Activated T-helper 17 cell treated with anti-CD3 and anti-CD28 coated beads, Interleukin-2, amount 50 U/mL, for 72 hours (primary cell): ENCODE measurements at places on chromosomes 6 and 20. TPM values are rescaled to one million over a fixed set of nuclear protein-coding genes. Genes with fewer than 3 reads are reported as not detected.

DNA sequence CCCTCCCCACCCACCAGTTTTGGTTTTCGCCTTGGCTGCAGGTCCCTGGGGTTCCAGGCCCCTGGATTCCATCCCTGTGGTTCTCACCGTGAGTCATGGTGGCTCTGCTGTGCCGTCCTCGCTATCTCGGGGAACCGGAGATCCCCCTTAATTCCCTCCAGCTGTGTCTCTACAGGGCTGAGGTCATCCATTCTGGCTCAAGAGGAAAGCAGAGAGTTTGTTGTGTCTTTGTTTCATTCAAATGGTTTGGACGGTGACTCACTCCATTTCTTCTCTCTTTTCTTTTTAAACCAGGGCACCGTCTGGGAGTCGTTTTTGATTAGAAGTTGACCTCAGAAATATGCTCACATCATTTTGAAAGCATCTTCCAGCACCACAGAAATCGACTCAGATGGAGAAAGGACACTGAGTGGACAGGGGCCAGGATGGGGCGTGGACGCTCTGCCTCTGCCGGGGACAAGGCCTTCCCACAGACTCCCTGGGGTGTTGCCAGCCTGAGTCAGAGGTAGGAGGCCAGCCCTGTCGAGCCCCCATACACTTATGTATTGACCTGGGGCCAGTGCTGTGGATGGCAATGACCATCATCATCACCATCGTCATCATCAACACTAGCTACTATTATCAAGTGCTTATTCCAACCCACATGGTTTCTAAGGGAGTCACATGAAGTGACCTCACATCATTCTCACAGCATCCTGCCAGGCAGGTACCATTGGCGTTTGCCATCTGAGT is 176.2 kb downstream of the NFATC2 start:
- peak; percentile 37 for ATAC-seq

GRCh38 chr6:157813750-157814455 is 9.1 kb upstream of the SNX9 start:
- peak; percentile 37 for ATAC-seq

The UST gene
- 7.5 TPM for total RNA-seq

The TPBG gene
- total RNA-seq: 1.9 TPM

- peak; percentile 30 for ATAC-seq
These were observed 163.2 kb upstream of the TAB2 start for GRCh38 chr6:149154261-149154821.

The SLC52A3 gene
- total RNA-seq: not detected

DNA sequence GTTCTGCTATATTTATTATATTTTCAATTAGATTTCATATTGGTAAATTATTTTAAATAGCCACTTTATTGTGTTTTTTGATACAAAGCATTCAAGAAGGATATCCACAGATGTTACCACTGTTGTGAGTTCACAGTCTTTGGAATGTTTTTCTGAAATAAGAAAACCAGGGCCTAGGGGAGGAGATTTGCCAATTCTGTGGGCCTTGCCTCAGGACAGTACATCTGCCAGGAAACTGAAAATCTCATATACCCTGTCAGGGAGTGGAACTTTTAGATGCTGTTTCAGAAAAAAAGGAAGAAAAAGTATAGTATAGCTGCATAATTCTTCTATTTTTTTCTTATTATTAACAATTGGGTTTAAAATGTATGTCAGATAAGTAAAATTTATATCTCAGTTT is 995.9 kb upstream of the ADGRB3 start:
- ATAC-seq: no peak

DNA sequence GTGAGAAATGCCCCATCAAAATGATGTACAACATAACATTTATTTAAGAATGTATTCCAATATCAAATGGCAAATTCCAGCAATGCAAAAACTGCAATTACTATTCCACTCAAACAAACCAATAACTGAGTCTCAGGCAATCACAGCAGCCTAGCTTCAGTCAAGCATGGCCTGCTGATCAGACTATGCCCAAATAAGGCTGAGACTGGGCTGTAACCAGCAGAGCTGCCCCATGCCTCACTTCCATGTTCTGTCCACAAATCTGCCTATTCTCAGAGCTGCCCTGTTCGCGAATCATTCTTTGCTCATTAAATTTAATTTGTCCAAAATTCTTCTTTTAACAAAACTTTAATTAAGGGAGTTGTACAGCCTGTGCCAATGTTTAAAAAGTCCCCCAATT is 155.4 kb downstream of the FNDC1 start:
- no peak for ATAC-seq

The ANKS1A gene
- 7.7 TPM for total RNA-seq

The IL17F gene
- total RNA-seq: 3,317 TPM

DNA sequence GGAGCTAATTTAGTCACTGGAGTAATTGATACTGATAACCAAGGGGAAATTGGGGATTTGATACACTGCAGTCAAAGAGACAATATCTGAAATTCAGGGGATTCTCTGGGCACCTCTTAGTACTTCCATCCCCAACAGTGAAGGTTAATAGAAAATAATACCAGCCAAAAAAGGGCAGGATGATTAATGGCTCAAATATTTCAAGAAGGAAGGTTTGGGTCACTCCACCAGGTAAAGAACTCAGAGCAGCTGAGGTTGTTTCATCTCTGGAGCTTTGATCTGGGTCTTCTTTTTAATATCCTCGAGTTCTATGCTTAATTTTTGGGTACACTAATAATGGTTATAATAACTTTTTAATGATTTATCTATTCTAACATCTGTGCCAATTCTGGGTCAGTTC is 70.8 kb downstream of the CDKAL1 start:
- ATAC-seq: no peak

- no peak for ATAC-seq
These were observed 51.9 kb downstream of the SNAI1 start for GRCh38 chr20:50034567-50035180.

DNA sequence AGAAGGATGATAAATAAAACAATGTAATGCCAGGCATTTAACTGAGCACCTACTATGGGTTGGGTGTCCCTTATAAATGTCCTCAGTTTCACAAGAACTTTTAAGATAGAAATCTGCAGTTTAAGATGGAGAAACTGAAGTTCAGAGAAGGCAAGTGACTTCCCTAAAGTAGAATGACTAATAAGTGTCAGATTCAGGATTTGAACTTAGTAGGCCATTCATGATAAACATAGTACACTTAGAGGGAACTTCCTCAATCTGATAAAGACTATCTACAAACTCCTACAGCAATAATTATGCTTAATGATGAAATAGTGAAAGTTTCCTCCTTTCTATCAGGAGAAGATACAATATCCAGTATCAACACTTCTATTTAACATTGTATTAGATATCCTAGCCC is 43.9 kb downstream of the NCR2 start:
- no peak for ATAC-seq

GRCh38 chr6:168711666-168712300 is 270.8 kb downstream of the SMOC2 start:
- ATAC-seq: no peak

DNA sequence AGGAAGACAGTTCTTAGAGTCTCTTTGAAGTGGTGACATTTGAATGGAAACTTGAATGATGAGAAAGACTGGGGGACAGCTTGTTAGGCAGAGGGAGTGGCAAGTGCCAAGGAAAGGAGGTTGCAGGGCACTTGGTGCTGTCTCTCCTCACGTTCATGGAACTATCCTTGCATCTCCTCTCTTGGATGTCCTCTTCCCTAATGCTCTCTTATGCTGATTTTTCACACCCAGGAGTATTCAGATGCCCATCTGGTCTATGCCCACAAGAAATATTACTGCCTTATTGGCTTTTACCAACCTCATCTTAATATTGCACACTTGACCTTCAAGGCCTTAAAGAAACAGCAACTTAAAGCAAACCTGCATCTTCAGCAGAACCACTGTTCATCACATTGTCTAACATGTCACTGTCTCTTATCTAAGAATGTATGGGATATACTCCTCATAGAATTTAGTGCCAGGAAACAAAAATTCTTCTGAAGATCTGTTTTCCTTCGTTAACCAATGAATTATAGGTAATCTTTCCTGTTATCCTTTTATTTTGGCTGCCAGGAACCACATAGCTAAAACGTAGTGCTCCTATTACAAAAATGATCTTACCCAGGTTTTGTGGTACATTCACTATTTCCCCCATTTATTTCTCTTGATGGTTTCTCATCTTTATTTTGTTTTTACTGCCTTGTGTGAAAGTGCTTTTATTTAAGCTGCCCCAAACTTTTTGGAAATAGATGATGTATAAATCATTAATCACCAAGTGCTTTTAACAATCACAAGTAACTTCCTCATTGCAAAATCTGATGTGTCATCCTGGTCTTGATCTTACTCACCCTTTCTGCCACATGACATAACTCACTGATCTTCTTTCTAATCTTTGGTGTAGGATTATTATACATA is 12.8 kb downstream of the RGS17 start:
- peak; percentile 63 for ATAC-seq

DNA sequence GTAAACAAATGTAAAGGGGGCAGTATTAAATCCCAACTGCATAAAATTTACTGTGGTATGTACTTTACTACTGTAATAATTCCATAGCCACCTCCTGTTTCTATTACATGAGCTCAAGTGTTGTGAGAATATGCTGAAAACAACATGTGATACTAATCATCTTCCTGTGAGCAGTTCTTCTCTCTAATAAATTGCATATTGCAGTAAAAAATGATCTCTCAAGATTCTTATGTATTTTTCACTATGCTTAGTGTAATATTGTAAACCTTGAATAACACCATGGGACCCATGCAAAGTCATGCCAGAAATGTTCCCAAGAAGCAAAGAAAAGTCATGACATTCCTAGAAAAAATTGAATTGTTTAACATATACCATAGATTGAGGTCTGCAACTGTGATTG is 133.0 kb upstream of the ATXN1 start:
- ATAC-seq: no peak

- no peak for ATAC-seq
These were observed 424.5 kb upstream of the FLRT3 start for GRCh38 chr20:14761903-14762302.

DNA sequence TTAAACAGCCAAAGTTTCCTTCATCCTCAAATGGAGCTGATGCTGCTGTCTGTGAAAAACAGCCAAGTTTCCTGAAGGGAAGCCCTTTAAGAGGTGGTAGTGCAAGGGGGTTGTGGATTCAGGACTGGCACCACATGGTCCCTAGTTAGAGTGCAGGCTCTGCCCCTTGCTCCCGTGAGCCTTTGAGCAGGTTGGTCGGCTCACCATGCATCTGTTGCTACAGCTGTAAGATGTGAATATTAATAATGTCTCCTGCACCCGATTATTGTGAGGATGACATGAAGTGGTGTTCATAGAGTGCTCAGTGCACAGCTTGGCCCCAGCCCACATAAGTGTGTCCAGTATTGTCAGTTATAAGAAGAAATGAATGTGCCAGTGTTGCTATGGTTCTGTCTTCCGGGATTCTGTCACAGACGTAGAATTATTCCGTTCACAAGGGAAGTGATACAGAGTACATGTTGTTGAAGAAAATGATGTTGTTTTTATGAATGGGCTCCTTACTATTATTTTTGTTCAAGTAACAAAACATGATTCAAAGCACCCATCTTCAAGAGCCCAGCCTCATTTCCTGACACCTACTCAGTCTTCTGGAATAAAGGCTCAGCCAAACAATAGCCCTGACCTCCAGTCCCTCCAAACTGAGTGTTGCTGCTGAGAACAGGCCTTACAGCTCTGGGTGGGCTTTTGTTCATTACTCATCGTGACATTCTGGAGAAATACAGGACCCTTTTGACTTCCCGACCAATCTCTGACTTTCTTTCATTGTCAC is 2.9 kb upstream of the PKIG start:
- ATAC-seq: peak; percentile 64

DNA sequence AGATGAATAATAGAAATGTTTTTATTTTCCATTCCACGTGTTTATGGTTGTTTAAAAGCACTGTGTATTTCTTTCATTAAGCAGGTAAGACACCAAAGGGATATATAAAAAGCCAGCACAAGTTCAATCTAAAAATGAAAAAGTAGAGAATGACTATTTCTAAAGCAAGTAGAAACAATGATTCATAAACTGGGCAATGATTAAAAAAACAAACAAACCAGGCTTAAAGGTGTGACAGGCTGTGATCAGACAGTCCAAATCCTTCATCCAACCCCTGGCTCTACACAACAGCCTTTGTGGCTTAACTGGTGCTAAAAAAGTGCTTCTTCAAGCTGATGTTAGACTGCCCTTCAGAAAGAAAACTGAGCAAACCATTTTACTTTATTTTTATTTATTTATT is 45.7 kb upstream of the TSHZ2 start:
- peak; percentile 31 for ATAC-seq

The LHFPL5 gene
- total RNA-seq: 0.26 TPM

- peak; percentile 16 for ATAC-seq
These were observed 39.2 kb downstream of the KCNK5 start for GRCh38 chr6:39189915-39190544.

The FRK gene
- total RNA-seq: 0.06 TPM

The LY6G6C gene
- total RNA-seq: not detected

GRCh38 chr20:50870561-50871161 is 60.6 kb downstream of the ADNP start:
- no peak for ATAC-seq

The VSTM2L gene
- total RNA-seq: not detected

DNA sequence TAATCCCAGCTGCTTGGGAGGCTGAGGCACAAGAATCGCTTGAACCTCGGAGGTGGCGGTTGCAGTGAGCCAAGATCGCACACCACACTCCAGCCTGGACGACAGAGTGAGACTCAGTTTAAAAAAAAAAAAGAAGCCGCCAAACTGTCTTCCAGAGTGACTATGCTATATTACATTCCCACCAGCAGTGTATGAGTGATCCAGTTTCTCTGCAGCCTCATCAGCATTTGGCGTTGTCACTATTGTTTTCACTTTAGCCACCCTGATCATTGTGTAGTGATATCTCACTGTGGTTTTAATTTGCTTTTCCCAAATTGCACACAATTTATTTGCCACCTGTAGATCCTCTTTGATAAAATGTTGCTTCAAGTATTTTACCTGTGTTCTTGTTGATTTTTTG is 6.0 kb upstream of the AKAP12 start:
- ATAC-seq: no peak
